ENCODE measurements at places on chromosomes 3 and 15. TPM values are rescaled to one million over a fixed set of nuclear protein-coding genes. Genes with fewer than 3 reads are reported as not detected.

DNA sequence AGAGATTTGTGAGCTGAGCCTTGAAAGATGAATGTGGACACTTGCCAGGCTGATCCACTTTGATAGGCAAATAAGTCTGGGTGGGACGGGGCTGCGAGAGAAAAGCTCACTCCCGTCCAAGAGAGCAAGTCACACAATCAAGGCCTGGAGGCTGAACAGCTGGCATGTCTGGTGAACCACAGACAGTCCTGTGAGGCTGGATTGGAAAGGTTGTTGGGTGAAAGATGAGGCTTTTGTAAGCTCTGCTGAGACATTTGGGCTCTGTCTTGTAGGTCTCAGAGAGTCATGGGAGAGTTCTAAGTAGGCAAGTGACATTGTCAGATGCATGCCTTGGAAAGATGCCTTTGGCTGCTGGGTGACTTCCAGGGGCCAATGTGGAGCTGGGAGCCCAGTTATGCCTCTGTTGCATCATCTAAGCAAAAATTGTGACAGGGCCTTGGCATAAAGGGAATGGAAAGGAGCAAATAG is 38.5 kb downstream of the RPLP1 start:
- no peak for DNase-seq

DNA sequence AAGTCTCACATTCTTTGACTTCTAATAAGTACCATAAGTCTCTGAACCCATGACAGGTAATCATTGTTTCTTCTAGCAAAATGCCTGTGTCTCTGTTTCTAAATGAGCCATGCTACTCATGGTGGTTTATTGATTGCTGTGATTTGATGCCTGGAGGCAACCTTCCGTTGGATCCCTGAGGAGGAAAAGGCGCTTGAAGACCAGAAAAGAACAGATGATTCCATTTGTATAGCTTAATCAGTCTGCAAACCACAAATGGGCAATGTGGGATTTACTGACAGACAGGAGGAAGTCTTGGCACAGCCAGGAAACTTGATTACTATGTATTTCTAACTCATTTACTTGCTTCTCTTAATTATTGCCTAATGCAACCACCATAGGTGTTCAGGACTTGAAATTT is 103.1 kb upstream of the MRPL3 start:
- DNase-seq: no peak

GRCh38 chr15:90552162-90552928 is 22.6 kb downstream of the CRTC3 start:
- DNase-seq: no peak

DNA sequence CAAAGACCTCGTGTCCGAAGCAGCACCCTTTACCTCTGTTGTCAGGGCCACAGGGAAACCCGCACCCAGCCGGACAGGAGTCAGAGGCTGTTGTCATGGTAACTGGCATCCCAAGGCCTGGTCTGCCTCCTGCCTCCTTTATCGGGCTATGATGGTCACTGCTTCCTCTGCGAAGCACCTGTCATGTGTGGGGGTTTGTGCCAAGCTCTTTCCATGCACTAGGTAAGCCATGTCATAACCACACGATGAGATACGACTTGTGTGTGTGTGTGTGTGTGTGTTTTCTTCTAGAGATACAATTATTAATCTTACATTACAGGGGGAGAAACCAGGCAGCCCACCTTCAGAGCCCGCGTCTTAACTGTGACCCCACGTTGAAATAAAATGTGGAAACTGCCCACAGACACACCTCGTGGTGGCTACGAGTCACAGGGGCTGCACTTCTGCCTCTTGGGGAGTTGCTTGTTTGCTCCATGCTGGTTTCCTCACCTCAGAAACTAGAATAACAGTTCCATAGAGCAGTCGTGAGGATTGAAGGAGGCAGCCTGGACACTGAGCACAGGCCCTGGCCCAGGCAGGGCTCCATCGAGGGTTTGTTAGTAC is 18.0 kb downstream of the ZDHHC19 start:
- DNase-seq: no peak

DNA sequence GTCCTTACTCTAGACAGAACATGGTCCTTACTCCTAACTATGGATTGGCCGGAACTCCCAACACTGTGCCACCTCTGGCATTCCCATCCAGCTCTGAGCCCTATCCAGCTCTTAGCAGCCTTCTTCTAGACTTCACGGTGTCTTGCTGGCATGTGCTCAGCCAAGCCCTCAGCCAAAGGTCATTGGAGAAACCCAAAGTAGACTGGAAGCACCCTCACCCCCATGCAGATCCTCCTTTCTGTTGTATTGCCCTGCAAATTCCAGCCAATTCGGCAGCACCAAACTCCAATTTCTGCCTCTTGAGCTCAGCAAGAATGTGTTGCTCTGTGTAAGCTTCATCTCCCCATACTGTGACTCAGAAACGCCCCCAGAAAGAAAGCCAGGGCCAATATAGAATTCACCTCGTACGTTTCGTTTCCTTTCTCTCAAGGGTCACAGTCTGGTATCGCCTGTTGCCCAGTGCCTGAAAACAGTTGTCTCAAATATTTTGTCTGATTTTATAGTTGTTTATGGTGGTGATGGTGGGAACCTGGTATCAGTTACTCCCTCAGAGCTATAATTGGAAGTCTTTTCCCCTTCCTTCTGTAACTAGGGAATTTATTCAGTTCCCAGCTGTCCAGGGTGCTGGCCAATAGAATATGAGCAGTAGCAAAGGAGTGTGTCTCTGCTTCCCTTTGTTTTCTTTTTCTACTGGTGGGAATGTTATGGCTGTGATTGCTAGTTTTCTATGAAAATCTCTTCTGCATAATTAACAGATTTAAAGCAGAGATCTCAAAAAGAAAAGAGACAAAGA is 28.4 kb upstream of the EPHB3 start:
- DNase-seq: no peak

GRCh38 chr3:141914311-141914710 is 37.9 kb downstream of the ATP1B3 start:
- no peak for DNase-seq

- DNase-seq: peak; percentile 86
Observed at GRCh38 chr3:143445118-143445517, 325.5 kb downstream of the CHST2 start.

GRCh38 chr3:157333551-157333991 is 103.1 kb upstream of the PTX3 start:
- no peak for DNase-seq

GRCh38 chr3:18216996-18217395 is 208.1 kb downstream of the SATB1 start:
- no peak for DNase-seq

- peak; percentile 47 for DNase-seq
Observed at GRCh38 chr15:93451822-93452221, 362.8 kb upstream of the RGMA start.

DNA sequence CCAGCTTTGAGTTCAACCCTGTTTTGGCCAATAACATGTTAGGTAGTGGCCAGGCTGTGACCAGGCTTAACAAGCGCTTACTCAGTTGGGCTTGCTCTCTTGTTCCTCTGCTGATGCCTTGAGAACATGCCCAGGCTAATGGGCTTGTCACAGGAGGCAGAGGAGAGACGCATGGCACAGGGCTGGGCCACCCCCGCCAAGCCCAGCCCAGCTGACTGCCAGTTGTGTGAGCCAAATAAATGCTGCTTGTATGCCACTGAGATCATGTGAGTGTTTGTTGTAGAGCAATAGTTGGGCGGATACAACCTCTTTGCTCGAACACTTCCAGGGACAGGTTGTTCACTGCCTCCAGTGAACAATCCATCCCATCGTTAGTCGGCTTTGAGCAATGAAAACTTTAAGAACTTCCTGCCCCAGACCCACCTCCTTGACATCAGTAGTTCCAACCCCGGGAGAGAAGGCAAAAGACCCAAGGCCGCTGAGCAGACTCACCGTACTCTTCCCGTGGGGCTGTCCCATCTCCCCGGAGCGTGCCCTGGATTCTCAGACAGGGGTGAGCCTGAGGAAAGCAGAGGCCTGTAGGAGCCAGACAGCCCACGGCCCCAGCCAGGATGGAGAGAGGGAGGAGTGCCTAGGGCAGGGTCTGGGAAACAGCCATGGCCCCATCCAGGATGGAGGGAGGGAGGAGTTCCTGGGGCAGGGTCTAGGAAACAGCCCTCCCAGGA is 4.1 kb downstream of the PLA2G4F start:
- peak; percentile 83 for DNase-seq

- no peak for DNase-seq
Observed at GRCh38 chr3:127039719-127040118, 56.8 kb downstream of the PLXNA1 start.

DNA sequence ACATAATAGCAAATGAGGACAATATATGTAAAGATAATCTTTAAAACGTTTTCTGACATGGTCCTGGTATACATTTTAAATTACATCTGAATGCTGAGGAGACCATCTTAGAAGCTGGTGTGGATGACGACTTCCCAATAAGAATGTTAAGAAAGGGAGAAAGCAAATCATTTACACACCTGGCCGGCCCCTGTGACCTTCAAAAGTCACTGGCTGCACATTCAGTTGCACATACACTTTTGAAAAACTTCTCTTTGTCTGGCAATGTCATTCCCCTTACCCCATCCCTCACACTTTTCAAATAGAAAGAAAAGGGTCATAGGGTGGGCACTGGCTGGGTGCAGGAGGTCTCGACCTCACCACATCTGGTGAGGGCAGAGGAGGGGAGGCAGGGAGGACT is 391.0 kb downstream of the MECOM start:
- no peak for DNase-seq

DNA sequence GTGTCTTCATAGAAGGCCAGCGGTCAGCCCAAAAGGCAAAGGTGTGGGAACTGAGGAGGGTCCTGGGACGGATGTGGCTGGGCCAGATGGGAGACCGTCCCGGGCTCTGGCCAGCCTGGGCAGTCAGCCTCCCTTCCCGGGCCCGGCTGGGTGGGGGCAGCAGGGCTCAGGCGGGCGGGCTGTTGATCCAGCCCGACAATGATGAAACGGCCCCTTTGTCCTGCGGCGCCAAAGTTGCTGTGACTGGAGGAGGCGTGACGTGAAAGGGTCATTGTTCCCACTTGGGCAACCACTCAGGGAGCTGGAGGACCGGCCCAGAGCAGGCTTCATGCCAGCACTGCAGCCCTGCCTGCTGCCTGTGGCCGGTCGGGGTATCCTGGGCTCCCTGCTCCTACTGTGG is 16.5 kb downstream of the DUSP7 start:
- DNase-seq: peak; percentile 55

- no peak for DNase-seq
Observed at GRCh38 chr3:186079925-186080324, 29.0 kb downstream of the ETV5 start.

DNA sequence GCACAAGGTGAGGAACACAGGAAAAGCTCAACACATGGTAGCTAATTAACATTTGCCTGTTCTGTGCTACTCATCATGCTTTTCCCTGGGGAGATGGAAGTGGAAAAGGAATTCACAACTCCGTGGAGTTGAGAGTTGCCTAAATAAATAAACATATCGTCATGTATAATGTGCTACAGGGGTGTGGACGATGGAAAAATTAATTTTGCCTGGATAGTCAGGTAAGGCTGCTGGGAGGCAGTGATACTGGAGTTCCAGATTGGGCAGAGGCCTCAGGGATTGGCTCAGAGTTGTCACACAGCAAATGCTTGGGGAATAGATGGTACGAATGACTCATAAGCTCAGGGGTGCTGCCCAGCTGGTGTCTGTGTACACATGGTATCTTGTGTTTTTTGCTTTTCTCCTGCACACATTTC is 3.1 kb upstream of the ABHD6 start:
- peak; percentile 68 for DNase-seq

- no peak for DNase-seq
Observed at GRCh38 chr15:63172376-63172775, 15.1 kb upstream of the RPS27L start.

DNA sequence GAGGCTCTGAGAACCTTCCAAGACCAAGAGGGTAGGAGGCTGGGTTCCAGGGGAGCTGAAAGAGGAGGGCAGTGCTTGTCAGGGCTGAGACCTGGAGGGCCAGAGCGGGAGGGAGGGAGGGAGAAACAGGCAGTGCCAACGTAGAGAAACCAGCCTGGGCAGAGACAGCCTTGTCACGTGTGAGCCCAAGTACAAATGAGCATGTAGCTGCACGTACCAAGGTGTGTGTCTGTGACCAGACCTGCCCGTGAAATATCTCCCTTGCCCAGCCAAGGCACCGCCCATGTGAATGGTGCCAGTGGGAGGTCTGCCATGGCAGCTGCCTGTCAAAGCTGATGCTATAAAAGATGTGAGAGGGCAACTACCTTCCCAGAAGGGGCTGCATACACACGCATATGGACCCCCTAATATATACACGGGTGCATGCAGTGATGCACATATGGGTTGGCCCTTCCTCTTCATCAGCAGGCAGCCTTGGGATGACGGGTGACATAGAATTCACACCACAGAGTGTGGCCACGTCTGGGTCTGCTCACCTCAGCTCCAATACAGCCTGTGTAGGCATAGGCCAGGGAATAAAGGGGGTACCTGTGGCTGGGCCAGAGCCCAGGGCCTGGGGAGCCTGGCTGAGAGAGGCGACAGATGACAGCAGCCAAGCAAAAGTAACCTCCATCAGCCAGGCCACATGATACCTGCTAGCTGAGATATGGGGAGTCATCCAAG is 7.8 kb upstream of the CTDSPL start:
- DNase-seq: peak; percentile 98

- peak; percentile 28 for DNase-seq
Observed at GRCh38 chr3:196336319-196337145, 1.7 kb downstream of the TM4SF19 start.

DNA sequence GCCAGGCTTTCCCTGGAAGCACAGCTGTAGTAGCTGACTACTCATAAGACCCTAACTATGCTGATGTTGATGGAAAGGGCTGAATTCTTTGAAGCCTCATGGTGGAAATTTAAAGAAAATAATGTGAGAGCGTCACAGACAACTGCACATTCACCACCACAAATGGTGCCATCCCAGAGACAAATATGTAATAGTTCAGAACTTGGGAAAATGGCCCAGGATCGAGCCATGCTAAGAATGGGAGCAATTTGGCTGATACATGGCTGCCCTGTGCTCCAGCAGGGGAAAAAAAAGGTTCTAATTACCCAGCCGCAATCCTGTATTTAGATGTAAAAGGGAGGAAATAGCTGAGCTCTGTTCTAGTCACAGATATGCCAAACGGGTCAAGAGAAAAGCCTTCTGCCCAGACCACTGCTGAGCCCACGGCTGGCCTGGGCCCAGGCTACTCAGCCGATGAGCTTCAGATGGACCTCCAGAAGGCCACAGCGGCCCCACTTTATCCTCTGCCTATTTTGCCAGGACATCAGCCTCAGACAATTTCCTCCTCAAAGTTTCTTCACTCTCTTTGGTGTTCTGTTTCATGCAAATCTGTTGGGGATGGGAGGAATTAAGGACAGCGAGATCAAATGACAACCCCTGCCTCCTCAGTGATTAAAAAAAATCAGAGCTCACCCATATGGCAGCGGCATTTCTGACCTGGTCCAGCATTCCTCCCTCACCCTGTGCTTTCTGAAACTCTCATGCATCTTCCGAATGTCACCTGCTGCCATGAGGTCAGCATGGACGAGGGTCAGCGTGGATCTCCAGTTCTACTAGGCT is 54.5 kb upstream of the MEX3B start:
- no peak for DNase-seq

SMAD6 gene
- not detected for total RNA-seq

NSUN3 gene
- total RNA-seq: 11.4 TPM

IL17RE gene
- total RNA-seq: 2.6 TPM

MNS1 gene
- not detected for total RNA-seq

KCNAB1 gene
- 0.38 TPM for total RNA-seq

GOLGA8J gene
- total RNA-seq: not detected

TM4SF18 gene
- total RNA-seq: not detected

CACNA2D3 gene
- total RNA-seq: 0.13 TPM

VILL gene
- total RNA-seq: 121 TPM

CCR1 gene
- not detected for total RNA-seq

LXN gene
- 6.8 TPM for total RNA-seq

CIB1 gene
- total RNA-seq: 50.2 TPM

IQSEC1 gene
- total RNA-seq: 6.6 TPM

GOLGA6A gene
- total RNA-seq: 0.13 TPM

TLR9 gene
- total RNA-seq: not detected

SRGAP3 gene
- 16.5 TPM for total RNA-seq

All from bronchial epithelial cell (primary cell).